ACHN (cell line): ENCODE measurements at places on chromosomes 11 and 22.

GRCh38 chr11:128906185-128907050 is 15.3 kb downstream of the KCNJ5 start:
- DNase-seq, result no peak

DNA sequence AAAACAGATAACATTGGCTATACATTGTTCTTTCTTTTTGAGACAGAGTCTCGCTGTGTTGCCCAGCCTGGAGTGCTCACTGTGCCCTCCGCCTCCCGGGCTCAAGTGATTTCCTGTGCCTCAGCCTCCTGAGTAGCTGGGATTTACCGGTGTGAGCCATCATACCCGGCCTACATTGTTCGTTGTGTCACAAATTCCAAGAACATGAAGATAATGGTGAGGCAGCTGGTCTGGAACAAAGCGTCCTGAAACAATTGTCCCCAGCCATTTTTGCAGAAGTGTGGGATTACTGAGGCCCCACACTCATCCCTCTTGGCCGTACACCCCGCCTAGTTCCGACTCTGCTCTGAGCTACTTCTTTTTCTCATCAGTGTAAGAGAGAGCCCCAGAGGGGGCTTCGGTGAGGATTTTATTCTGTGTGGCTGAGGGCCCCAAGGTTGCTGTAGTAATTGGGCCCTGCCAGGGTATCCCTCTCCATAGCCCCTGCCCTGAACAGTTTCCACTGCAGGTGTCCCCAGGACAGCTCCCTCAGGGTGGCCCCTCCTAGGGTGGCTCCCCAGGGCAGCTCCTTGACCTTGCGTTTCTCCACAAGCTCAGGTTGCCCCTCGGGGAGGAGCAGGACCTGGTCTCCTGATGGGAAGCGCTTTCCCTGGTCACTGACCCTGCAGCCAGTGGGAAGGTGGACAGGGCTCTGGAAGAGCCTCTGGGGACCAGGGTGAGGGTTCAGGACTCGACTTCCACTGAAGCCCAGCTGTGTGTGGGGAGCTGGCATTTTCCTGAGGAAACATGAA is 13.1 kb upstream of the ARSA start:
- no peak for DNase-seq

GRCh38 chr22:35628732-35629131 is 11.6 kb upstream of the MB start:
- no peak for DNase-seq

DNA sequence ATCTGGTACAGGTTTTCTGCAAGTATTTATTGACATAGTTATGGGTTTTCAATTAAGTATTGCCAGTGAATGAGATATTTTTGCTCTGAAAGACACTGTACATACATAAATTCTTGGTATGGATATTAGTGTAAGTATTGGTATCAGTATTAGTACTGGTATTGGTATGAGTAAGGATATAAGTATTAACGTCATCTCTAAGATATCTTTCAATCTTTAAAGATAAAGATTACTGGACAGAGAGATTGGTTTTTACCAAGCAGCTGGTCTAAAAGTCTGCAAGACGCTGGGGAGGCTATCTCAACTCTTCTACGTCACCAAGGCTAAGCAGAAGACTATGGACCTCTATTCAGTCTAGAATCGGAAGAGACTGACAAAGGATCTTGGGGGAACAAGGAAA is 234.5 kb downstream of the NXPE2 start:
- no peak for DNase-seq

DNA sequence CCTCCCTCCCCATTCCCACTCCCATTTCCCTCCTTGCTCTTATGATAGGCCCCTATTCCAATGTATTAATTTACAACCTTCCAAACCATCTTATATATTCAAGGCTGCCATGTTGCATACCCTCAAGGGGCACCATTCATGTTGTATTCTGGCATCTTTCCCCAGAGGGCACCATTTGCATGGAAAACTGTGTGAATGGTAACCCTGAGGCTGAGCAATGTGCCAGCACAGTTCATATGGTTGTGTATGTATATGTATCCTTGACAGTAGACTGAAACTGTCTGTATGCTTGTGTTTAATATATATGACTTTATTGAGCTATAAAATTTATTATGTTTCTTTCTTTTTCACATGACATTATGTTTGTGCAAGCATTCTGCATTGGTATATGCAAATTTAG is 7.3 kb downstream of the RASSF10 start:
- peak; percentile 42 for DNase-seq

GRCh38 chr22:17343766-17344165 is 25.5 kb upstream of the CECR2 start:
- DNase-seq, result no peak

DNA sequence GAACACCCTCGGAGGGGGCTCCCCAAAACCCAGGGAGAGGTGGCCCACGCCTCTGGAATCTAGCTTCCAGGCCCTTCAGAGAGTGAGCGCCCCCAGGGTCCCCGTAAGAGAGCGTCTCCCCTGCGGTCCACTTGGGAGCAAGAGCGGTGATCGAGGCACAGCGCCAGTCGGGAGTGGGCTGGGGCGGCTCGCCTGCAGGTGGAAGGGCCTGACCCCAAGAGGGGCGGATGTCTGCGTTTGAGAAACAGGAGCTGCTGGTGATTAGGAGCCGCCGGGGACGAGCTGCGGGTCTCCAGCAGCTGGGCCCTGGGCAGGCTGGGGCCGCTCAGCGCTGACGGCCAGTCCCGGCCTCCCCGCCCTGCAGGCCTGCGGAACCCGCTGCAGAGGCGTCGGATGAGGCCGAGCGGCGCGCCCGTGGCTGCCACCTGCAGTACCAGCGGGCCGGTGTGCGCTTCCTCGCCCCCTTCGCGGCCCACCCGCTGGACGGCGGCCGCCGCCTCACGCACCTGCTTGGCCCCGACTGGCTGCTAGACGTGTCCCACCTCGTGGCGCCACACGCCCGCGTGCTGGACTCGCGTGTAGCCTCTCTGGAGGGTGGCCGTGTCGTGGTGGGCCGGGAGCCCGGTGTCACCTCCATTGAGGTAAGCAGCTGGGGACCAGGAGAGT is 10.0 kb downstream of the TMEM132A start:
- DNase-seq, result no peak

- DNase-seq, result no peak
Measured at GRCh38 chr11:71298761-71299181, 46.4 kb upstream of the SHANK2 start.

DNA sequence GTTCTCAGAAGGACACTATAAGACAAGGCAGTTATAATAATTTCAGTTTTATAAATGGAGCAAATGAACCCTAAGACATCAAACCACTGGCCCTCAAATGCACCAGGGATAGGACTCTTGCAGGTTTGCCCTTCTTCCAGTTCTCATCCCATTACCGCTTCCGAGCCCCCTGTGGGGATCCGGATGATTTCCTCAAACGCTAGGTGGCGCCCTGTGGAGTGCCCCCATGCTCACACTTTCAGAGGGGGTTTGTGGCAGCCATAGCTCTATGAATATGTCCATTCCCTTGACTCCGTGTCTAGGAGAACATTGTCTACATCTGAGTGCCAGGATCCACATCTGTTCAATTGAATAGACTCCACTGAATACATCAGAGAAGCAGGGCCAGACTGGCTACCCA is 816.3 kb downstream of the NTM start:
- DNase-seq, result no peak

- no peak for DNase-seq
Measured at GRCh38 chr11:86440305-86440716, 65.6 kb downstream of the CCDC81 start.

DNA sequence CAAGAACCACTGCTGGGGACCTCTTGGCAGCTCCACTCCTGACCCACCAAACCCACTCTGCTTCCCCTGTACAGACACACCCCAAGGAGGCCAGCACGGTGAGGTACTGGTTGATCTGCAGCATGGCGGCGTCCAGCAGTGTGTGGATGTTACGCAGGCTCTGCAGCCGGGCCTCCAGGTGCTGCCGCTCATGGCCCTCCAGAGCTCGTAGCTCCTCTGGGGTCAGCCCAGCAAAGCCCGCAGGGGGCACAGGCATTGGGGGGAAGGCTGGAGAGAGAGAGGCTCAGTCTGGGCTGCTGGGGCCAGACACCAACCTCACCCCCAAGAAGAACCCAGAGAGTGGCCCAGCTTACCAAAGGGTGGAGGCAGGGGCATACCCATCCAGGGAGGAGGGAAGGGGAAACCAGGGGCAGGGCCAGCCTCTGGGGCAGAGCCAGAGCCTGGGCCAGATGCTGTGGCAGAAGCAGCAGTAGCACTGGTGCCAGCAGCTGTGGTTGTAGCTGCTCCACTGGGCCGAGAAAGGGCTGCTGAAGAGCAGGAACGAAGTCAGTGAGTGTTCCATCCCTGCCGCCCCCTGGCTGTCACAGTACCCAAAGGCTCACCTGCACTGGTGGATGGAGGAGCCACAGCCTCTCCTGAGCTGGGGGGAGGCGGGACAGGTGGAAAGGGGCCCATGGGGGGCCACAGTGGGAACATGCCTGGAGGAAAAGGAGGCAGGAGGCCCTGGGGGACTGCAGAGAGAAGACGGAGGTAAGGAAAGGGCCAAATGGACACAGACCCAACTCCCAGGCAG is 4.5 kb downstream of the SYVN1 start:
- DNase-seq, result no peak

GRCh38 chr11:69508974-69509373 is 27.5 kb downstream of the LINC01488 start:
- no peak for DNase-seq

GRCh38 chr11:23539556-23539955 is 679.3 kb upstream of the CCDC179 start:
- DNase-seq, result no peak

- DNase-seq, result no peak
Measured at GRCh38 chr11:73047773-73048371, 94.2 kb downstream of the FCHSD2 start.

GRCh38 chr11:102564110-102564509 is 33.6 kb upstream of the MMP7 start:
- peak; percentile 77 for DNase-seq

- DNase-seq, result peak; percentile 8
Measured at GRCh38 chr11:34916843-34917770, 689 bp downstream of the PDHX start.

- DNase-seq, result no peak
Measured at GRCh38 chr22:48893288-48894063, 934.2 kb downstream of the BRD1 start.

- no peak for DNase-seq
Measured at GRCh38 chr11:17782145-17782544, 47.6 kb downstream of the KCNC1 start.

- no peak for DNase-seq
Measured at GRCh38 chr11:69841859-69842698, 22.9 kb upstream of the FGF3 start.

DNA sequence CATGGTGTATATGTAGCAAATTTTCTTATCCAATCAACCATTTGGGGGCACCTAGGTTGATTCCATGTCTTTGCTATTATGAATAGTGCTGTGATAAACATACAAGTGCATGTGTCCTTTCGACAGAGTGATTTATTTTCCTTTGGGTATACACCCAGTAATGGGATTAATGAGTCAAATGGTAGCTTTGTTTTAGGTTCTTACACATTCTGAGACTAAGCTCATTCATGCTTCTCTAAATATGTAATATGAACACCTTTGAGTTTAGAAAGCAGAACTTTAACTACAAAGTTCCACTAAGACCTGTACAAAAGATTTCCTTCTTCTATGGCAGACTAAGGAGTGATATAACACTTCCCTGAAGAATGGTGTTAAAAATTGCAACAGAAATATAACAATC is 627.0 kb downstream of the KCNA4 start:
- DNase-seq, result no peak

- no peak for DNase-seq
Measured at GRCh38 chr22:32917577-32918354, 116.3 kb downstream of the TIMP3 start.

DNA sequence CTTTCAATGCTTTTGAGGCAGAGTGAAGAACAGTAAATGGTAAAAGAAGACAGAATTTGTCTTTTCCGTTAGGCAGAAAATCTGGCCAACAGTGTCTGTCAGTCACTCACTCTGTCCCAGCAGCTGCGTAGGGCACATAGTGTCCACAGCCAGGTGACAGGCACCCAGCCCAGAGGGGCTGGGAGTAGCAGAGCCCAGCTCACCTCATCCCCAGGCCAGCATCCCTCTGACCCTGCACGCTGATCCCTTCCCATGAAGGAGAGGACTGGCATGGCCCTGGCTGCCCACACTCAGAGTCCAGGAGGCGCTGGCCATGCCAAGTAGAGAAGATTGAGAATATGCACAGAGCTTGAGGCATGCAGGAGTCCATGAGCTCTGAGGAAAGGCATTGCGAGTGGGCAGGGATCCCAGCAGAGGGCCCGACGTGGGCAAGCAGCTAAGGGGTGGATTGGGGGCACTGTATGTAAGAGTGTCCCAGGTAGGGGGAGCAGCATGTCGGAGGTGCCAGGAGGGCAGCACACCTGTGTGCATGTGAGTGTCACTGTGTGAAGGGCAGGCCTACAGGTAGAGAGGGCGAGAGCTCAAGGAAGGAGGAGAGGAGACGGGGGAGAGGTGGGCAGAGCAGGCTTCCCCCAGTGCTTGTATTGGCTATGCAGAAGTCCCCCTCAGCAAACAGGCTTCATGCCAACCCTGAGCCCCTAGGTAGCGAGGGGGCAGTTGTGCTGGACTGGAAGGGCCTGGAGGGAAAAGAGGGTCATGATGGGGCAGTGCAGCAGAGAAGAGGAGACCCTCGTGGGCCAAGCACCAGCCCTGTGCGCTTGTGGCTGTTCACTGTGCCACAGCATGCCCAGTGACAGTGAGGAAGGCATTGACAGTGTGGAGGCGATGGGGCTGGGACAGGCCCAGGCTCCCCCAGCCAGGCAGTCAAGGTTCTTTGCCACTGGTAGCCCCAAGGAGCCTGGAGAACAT is 133.8 kb downstream of the OSBP2 start:
- no peak for DNase-seq

- no peak for DNase-seq
Measured at GRCh38 chr11:91850533-91851275, 373.9 kb upstream of the FAT3 start.

GRCh38 chr22:47210112-47210657 is 447.7 kb downstream of the TBC1D22A start:
- DNase-seq, result no peak

DNA sequence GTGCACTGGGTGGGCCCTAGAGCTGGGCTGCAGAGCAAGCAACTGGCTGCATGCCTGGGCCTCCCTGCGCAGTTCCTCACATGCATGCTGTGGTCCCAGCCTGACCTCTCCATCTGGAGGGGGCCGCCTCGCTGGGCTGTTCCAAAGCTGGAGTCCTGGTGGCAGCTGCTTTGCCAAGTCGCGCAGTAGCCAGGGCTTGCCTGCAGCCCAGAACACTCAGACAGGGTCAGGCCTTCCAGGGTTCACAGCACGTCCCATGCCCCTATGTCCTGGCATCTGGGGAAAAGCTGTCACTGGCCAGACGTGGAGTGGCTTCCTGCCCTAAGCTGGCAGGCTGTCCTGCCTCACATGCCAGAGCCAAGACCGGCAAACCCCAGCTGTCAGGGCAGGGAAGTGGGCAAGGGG is 16.5 kb upstream of the CDC42EP2 start:
- DNase-seq, result no peak
